Lung microvascular endothelial cell (primary cell): ENCODE measurements at places on chromosomes 3 and 15. TPM values are rescaled to one million over a fixed set of nuclear protein-coding genes. Genes with fewer than 3 reads are reported as not detected.

CYP1A2 gene
- total RNA-seq = not detected in 2 replicates

AHSG gene
- not detected in 2 replicates for total RNA-seq

SRGAP3 gene
- 0.44 and 8.3 TPM in 2 replicates for total RNA-seq

DNA sequence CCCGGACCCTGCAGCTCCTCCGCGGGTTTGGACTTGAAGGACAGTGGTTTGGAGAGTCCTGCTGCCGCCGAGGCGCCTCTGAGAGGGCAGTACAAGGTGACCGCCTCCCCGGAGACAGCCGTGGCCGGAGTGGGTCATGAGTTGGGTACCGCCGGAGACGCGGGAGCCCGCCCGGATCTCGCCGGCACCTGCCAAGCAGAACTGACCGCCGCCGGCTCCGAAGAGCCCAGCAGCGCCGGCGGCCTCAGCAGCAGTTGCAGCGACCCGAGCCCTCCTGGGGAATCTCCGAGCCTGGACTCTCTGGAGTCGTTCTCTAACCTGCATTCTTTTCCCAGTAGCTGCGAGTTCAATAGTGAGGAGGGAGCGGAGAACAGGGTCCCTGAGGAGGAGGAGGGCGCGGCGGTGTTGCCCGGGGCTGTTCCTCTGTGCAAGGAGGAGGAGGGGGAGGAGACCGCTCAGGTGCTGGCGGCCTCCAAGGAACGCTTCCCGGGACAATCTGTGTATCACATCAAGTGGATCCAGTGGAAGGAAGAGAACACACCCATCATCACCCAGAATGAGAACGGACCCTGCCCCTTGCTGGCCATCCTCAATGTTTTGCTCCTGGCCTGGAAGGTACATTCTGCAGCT lies 634 bp downstream of the MINDY2 start:
- no peak for DNase-seq

GRCh38 chr3:138975351-138975750 lies 28.3 kb downstream of the FOXL2NB start:
- no peak for DNase-seq

- DNase-seq = no peak
Measured at GRCh38 chr3:43959498-43960447, 269.0 kb downstream of the ABHD5 start.
